ENCODE measurements at places on chromosomes 12 and 14. TPM values are rescaled to one million over a fixed set of nuclear protein-coding genes. Genes with fewer than 3 reads are reported as not detected.
A peak's percentile ranks its signal among the peaks of the same experiment; 100 is the strongest.

- no peak for DNase-seq
Measured at GRCh38 chr14:32536175-32536574, 207.1 kb downstream of the AKAP6 start.

DNA sequence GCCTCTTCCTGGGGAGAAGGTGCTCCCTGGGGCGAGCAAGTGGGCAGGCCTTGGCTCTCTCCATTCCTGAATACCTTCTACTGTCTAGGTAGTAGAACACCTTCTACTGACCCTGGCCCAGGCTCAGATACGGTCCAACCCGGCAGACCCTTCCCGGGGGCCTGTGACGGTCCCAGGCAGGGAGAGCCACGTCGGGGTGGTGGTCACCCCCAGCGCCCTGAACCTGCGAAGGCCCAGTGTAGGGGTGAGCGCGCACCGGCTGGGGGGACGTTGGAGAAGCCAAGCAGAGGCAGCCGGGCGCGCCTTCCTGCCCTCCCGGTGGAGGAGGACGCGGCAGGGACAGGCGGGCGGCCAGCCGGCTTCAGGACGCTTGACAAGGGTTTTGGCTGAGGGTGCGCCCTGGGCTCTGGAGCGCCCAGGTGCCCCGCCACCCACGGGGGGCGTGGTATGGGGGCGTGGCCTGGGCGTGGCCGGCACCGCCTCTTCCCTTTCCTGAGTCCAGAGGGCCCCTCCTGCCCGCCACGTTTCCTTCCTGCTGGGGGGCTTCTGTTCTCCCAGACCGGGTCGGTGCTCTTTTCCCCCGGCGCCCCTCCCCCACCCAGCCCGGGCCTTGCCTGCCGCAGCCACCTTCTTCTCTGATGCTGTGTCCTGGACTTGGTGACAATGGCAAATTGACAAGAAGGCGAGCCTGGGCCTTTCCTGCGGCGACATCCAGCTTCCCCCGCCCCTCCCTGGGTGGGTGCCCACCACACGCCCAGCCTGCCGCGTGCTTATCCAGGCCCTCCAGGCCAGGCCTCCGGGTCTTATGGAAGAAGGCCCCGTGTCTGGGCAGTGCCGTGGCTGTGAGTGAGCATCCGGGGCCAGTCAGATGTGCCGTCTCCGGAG, 24.5 kb upstream of the PPP1R13B start:
- peak; percentile 84 for DNase-seq

Gene REP15
- total RNA-seq, result 59.1 TPM

Gene MGP
- 248 TPM for total RNA-seq

- no peak for DNase-seq
Measured at GRCh38 chr14:93142854-93143652, 27.3 kb upstream of the ITPK1 start.

DNA sequence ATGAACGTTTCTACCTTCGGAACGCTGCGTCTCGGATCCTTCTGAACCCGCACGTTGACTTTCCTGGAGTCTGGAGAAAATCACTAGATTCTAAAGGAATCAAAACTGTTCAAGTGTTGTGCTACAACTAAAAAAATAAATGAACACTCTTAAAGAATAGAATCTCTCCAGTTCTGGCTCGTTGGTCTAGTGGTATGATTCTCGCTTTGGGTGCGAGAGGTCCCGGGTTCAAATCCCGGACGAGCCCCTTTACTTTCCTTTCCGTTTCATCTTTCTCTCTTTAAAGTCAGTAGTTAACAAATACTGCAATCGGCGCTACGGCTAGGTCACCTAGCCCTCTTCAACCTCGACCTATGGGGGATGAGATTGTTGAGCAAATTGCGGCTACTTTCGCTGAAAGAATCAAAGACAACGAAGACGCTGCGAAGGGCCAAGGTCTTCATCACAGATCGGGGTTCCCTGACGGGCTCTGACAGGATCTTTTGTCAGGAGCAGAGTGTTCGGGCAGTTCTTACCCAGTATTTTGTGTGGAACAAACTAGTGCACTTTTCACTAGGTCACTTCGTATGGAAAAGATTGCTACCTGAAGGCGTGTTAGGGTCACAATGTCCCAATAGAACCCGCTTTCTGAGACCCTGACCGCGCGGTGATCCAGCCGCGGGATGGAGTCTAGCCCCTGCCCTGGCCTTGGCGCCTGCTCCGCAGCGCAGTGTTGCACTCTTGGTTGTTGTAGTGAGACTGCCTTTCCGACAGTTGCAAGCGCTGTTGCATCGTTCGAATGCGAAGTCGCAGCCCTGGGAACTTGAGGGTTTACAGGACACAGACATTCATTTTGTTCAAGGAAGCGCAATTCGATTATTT, 8.4 kb downstream of the OR6S1 start:
- no peak for DNase-seq

DNA sequence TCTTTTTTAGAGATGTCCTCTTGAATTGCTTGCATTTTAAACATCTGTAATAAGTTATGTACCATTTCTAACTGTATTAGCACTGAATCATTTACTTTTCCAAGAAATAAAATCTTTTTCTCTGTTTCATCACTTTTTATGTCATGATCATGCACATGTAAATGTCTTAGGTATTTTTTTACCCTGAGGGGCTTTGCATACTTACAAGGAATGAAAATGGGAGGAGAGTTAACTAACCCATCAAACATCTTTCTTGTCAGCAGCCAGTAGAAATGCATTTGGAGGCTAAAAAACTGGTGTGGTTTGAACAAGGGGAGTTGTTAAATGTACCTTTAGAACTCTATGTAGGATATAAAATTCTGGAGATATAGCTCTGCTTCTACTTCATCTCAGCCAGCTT, 1080.3 kb downstream of the GALC start:
- no peak for DNase-seq

DNA sequence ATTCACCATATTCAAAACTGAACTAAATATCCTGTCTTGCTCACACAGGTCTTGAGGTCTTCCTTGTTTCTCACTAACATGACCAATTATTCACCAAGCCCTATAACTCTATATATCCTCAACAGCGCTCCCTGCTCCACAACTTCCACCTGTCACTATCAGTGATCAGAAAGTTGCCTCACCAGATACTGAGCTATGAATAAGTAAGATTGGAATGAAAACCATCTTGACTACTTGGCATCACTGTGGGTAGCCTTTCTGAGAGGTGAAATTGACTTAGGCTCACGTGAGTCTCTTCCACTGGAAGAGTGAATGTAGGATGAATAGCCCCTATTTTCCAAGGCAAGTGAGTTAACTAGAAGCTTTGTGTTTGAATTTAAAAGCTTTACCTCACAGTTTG, 167.1 kb downstream of the PIK3C2G start:
- no peak for DNase-seq

GRCh38 chr12:13258197-13258596, 61.7 kb downstream of the EMP1 start:
- no peak for DNase-seq

Gene GOLGA5
- total RNA-seq, result 44.1 TPM

Gene KRT72
- not detected for total RNA-seq

Gene DUSP6
- 82.3 TPM for total RNA-seq

DNA sequence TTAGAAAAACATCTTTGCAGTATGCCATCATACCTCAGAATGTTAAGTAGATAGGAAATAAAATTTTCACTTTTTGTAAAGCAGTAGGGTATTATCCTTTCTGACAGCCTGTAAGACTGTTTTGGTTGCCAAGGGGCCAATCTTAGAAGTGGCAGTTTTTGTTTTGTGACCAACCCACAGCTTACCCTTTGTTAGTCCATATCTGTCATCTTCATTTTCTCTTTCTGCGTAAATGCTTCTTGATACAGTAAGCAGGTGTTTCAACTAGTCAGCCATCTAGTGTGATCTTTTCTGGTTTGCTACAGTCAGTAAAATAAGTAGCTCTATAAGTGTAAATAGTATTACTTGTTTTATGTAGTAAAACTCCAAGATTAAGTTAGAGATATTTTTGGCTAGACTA, 8.8 kb downstream of the PPM1A start:
- no peak for DNase-seq

DNA sequence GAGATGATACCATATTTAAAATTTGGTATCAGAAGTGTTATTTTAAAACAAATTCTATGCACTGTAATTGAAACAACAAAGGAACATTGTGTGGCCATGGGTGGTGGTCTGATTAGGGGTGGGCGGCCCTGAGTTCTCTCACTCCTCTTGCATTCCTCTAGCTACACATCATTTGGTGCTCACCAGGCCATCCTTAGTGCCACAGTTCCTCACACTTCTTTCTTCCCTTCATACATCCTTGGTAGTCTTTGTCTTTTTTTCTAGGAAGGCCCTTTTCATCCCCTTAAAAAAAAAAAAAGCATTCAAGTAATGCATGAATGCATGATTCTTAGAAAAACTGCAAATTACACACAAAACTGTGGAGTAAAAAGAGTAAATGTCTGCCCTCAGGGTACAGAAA, 2.4 kb upstream of the MANSC4 start:
- no peak for DNase-seq

DNA sequence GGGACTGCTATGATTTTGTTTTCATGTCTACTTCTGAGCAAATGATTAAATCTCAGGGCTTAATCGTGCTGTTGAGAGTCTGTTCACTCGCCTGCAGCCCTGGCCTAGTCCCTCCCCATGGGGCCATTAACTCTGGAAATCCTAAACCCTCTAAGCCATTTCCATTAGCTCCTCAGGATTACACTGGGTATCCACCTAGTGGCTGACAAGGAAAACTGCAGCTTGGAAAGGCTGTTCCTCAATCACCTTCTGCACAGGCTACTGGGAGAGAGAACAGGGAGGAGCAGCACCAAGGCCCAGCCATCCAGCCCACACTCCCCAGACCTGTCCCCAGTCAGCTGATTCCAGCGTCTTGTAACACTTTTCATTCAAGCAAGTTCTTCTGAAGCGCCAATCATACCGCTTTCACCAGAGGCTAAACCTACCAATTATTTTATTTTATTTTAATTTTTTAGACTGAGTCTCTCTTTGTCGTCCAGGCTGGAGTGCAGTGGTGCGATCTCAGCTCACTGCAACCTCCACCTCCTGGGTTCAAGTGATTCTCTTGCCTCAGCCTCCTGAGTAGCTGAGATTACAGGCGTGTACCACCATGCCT, 48.7 kb downstream of the NEUROD4 start:
- no peak for DNase-seq

GRCh38 chr12:119153477-119154434, 25.0 kb upstream of the HSPB8 start:
- DNase-seq, result peak; percentile 39

Gene PLD4
- total RNA-seq, result not detected

Gene ACYP1
- 14.8 TPM for total RNA-seq

Gene MIP
- not detected for total RNA-seq

DNA sequence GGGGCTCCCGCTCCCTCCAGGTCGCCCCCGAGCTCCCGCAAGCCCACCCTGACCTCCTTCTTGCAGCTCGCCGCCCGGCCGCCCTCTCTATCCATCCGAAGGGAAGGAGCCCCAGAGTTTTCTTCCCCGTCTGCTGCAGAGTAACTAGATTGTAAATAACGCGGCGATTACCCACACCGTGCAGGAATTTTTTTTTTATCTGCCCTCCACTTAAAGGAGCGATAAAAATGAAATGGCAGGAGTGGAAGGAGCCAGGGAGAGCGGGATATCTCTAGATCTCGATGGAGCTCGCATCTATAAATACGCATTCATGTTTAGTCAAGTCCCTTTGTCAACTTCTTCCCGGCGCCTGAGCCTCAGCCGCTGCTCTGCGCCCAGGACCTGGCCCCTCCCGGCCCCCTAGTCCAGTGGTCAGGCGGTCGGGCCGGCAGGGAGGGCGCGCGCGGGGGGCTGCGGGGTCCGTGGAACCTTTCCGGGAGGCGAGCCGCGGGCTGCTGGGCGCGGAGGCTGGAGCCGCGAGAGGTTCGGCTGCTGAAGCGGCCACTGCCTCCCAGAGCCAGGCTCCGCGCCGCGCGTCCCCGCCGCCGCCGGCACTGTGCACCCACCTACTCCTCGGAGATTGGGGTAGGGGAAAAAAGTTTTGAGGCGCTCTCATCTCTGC, 386.0 kb downstream of the BCAT1 start:
- peak; percentile 16 for DNase-seq

- no peak for DNase-seq
Measured at GRCh38 chr12:101493556-101493955, 18.4 kb downstream of the SPIC start.

Gene DCN
- 315 TPM for total RNA-seq

- DNase-seq, result peak; percentile 86
Measured at GRCh38 chr14:68816183-68816942, 23.5 kb upstream of the ZFP36L1 start.

GRCh38 chr12:131253376-131254026, 299.8 kb downstream of the ADGRD1 start:
- DNase-seq, result no peak

GRCh38 chr14:69107407-69108003, 45.4 kb downstream of the DCAF5 start:
- peak; percentile 18 for DNase-seq

DNA sequence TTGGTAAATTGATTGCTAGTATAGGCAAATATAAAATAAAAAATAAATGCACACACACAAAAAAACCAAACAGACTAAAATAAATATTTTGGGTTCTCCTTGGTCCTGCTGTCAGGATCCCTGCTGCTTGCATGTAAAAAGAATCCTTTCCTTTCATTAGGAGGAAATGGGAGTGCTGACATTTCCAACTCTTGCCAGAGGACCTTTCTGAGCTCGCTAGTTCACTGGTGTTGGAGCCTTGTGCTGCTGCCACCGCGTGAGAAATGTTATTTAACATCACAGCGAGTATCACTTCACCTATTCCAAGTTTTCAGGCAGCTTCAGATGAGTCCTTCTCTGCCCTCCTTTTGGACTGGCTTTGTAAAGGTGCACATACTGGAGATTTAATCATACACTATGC, 358.9 kb downstream of the NPAS3 start:
- no peak for DNase-seq

Gene OTOGL
- total RNA-seq, result not detected

DNA sequence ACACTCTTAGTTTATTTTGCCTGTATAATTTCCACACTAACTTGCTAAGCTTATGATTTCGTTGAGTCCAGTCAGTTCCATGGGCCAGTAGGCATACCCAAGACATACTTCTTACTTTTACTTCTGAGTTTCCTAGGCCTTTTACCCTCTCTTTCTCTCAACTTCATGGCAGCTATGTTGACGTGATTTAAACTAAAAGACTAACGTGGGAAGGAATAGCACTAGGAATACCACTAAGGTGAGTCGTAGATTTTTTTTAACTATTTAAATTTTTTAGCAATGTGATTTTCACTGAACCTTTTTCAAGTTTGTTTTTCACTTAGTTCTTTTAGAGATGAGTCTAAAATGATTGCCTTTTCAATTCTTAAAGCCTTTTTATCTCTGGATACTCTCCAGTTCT, 793.5 kb upstream of the NOVA1 start:
- no peak for DNase-seq

DNA sequence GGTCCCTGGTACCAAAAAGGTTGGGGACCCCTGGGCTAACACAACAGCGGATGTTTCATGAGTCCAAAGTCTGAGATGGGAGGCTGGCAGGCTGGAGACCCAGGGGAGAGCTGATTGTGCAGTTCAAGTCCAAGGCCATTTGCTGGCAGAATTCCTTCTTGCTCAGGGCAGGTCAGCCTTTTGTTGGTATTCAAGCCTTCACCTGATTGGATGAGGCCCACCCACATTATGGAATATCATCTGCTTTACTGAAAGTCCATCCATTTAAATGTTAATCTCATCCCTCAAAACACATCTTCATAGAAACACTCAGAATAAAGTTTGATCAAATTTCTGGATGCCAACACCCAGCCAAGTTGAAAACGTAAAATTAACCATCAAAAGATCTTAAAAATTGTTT, 52.9 kb downstream of the GSC start:
- no peak for DNase-seq

GRCh38 chr14:101189266-101189665, 285.7 kb upstream of the RTL1 start:
- DNase-seq, result no peak

- no peak for DNase-seq
Measured at GRCh38 chr12:79262938-79263337, 398.4 kb downstream of the SYT1 start.

Gene TAPBPL
- total RNA-seq, result 74.2 TPM

Gene P2RX2
- total RNA-seq, result 0.34 TPM

- DNase-seq, result no peak
Measured at GRCh38 chr12:87388376-87388775, 640.8 kb downstream of the C12orf50 start.
